Psoas muscle (tissue), 8 donors: ENCODE measurements at places on chromosomes 3 and 15. TPM values are rescaled to one million over a fixed set of nuclear protein-coding genes. Genes with fewer than 3 reads are reported as not detected.

LRRC2 gene
- polyA plus RNA-seq, result 60.3 TPM

CASR gene
- not detected for polyA plus RNA-seq

NMNAT3 gene
- 6.0 TPM for polyA plus RNA-seq

TIMP4 gene
- polyA plus RNA-seq, result 19.8 TPM

DHX36 gene
- polyA plus RNA-seq, result 114 TPM

DNA sequence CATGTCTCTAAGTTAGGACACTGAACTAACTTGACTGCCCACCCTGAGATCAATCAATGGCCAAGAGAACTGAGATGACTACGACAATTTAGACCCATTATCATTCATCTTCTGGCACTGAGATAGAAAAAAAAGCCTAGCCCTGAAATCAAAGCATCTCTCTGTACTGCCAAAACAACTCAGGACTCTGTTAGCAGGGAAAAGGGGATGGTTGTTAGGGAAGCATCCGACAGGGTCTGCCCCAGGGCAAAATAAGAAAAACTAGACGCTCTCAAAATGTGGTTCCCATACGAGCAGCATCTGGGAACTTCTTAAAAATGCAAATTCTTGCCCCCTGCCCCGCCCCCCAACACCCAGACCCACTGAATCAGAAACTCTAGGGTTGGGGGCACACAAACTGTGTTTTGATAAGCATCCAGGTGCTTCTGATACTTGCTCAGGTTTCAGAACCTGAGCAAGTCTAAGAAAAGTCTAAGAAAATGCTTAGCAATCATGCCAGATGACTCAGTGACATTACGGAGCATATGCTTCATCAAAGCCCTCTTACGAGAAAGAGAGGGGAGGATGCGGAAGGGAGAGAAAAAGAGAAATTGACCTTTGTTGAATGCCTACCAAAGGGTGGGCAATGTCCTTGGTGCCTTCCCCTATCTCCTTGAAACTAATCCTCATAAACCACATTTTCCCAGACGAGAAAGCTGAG is 172.8 kb upstream of the HES1 start:
- no peak for DNase-seq

DNA sequence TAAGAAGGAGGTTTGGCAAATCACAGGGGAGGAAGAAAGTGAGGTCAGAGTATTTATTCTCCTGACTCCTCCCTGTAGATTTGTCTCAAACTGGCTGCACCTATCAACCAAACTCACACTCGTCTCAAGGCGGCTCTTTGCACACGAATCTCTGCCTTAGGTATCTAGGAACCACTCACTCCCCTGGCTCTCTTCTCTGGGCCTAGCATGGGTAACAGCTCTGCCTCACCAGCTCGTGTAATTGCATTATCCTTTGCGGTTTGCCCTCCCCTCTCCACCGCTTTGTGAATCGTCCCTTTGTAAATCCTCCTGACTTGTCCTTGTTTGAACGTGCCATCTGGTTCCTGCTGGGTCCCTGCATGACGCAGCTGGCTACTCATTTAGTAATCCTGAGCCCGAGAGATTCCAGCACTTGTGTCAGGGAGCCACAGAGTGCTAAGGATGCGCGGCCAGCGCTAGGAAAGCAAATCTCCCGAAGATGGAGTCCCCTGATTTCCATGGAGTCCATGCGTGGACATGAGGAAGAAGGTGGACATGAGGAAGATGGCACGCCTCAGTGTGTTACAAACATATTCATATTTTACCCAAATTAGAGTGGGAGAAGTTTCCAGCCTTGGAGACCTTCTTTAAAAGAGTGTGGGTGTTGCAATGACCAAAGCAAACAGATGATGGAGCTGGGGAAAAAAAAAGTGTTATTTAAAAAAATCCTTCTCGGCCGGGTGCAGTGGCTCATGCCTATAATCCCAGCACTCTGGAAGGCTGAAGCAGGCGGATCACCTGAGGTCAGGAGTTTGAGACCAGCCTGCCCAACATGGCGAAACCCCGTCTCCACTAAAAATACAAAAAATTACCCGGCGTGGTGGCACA is 26.7 kb downstream of the NRROS start:
- DNase-seq, result no peak

DNA sequence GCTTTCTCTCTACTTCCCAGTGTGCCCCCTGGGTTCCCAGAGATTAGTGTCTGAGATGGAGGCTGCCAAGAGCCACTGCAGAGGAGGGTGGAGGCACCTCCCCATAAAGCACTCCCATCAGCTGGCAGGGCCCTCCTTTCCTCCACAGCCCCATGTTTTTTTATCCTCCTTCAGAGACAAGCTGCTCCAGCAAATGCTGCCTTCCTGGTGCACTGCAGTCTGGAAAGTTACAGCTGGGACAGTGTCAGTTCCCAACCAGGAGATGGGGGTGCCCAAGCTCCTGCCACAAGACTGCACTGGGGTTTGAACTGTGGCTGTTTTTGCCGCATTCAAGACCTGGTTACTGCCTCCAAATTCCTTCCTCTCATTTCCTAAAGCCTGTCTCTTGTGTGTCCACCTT is 206.1 kb downstream of the CADPS start:
- DNase-seq, result no peak

- no peak for DNase-seq
Measured at GRCh38 chr3:97713634-97714033, 50.9 kb upstream of the ARL6 start.

- DNase-seq, result no peak
Measured at GRCh38 chr3:176490357-176490756, 706.9 kb downstream of the TBL1XR1 start.

- peak; percentile 77 for DNase-seq
Measured at GRCh38 chr3:152298393-152299248, 29.9 kb downstream of the MBNL1 start.

GRCh38 chr15:83219026-83219425 is 11.4 kb upstream of the HDGFL3 start:
- DNase-seq, result no peak

- peak; percentile 81 for DNase-seq
Measured at GRCh38 chr3:129305592-129306091, 27.0 kb downstream of the HMCES start.

- DNase-seq, result no peak
Measured at GRCh38 chr3:63706321-63707085, 54.0 kb downstream of the SNTN start.

DNA sequence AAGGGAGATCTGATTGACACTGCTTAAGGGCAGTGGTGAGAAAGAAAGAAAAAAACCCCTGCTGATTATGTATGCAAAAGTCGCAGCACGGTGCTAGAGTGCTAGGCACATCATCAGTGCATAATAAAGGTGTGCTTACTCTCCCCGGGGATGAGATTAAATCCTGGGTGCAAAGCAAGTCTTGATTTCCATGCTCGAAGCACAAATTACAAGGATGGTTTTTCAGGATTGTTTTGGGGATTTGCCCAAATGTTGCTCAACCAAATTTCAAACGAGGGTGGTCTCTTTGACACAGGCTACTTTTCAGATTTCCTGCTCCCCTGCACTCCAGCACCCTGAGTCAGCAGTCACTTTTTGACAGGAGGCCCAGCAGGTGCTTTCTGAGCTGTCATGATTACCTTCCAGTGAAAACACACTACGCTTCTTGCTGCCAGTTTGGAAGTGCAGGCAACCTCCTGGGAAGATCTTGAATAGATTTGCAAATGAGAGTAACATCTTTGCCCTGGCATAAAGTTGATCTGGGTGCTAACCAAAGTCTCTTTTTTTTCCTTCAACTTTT is 167.5 kb upstream of the TRIM42 start:
- no peak for DNase-seq
